Cardiac septum (tissue), 1 donor: ENCODE measurements at places on chromosomes 6 and 20. TPM values are rescaled to one million over a fixed set of nuclear protein-coding genes. Genes with fewer than 3 reads are reported as not detected.

The PAX1 gene
- 0.35 TPM for total RNA-seq

The FAM83C gene
- not detected for total RNA-seq

The TEAD3 gene
- total RNA-seq: 63.3 TPM

The MRPS26 gene
- 43.0 TPM for total RNA-seq

The AHCY gene
- 45.7 TPM for total RNA-seq

The MUC22 gene
- total RNA-seq: not detected

The DPPA5 gene
- not detected for total RNA-seq

The IRF4 gene
- 0.89 TPM for total RNA-seq

The PTGIS gene
- total RNA-seq: 37.6 TPM

DNA sequence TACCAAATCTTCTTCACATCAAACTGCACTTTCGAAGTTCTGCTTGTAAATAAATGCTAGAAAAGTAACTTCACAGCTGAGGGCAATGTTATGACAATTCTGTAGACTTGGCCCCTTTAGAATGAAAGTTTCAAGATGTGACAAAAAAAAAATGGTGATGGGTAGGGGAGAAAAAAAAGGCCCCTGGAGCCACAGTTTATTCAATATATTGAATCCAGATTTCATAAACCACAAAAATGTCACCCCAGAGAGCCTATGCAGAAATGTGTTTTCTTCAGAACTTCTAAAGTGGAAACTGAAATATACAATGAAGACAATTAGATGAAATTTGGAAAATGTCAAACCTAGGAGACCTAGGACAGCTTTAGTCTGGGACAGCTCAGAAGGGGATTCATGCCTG lies 143.1 kb downstream of the EDN3 start:
- DNase-seq: no peak

DNA sequence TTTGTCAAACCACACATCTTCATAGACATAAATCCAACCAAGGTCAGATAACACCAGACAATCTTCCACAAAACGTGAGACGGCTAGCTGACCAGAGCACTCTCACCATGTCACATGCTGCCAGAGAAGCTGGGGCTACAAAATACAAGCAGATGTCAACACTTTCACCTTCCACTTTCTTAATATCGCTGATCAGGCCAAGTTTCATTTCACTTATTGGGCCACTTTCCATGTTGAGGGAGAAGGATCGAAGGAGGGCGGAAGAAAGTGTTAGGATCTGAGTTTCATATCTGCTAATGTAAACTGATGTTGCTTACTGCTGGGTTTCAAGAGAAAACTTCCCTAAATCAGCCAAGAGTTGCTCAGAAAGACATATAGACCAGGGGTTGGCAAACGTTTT lies 177.0 kb upstream of the PRDM1 start:
- no peak for DNase-seq

GRCh38 chr20:41432746-41433145 lies 66.1 kb upstream of the EMILIN3 start:
- DNase-seq: no peak

- DNase-seq: peak; percentile 56
Measured at GRCh38 chr6:43113431-43114260, 37.5 kb downstream of the PTK7 start.

DNA sequence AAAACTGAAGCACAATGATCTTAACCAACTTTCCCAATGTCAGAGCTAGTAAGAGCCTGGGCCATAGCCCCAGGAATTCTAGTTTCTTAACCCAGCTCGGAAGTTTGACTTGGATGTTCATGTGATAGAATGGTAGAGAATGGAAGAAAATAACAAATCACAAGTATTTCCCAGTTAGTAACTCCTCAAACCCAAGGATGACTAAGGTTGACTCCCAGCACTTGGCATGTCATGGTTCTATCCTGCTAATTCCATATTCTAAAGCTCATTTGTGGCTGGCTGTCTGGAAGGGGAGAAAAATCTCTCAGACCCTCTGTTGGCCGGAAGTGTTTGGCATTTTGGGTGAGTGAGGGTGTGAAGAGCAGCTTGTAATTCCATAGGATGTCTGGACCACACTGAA lies 248.7 kb downstream of the RFPL4B start:
- no peak for DNase-seq

GRCh38 chr6:12761376-12762115 lies 45.0 kb downstream of the PHACTR1 start:
- DNase-seq: no peak

- DNase-seq: no peak
Measured at GRCh38 chr6:27608916-27609883, 136.3 kb upstream of the ZNF184 start.

- DNase-seq: no peak
Measured at GRCh38 chr6:150813993-150814359, 51.5 kb upstream of the MTHFD1L start.

DNA sequence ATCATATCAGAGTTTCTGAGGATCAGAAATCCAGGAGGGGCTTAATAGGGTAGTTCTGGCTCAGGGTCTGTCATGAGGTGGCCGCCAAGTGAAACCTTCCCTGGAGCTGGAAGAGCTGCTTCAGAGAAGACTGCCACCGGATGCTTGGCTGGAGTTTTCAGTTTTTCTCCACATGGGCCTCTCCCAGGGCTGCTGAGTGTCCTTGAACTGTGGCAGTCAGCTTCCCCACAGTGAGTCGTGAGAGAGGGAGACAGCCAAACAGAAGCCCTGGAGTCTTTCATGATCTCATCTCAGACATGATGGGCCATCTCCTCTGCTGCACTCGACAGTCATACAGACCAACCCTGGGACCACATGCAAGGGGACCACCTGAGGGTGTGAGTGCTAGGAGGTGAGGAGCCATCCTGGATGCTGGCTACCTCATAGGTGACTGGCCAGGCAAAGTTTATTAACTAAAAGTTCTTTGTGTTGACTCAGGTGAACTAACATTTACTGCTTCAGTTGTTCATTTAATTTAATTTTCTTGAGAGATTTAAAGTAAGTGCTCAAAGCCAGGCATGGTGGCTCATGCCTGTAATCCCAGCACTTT lies 71.5 kb downstream of the SHLD1 start:
- DNase-seq: no peak

DNA sequence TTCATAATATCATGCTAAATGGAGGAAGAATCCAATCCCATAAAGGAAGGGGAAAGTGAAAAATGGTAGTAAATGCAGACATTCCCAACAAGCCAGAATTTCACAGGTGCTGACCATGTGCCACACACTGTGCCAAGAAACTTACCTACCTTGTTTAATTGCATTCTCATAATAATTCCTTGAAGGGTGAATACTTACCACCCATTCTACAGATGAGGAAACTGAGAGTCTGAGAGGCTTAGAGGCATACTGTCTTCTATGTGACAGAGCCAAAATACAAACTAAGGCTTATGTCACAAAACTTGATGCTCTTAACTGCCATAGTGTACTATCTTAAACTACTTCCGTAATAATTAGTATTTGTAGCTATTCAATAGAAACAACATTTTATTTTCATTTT lies 454.7 kb downstream of the UTRN start:
- no peak for DNase-seq

DNA sequence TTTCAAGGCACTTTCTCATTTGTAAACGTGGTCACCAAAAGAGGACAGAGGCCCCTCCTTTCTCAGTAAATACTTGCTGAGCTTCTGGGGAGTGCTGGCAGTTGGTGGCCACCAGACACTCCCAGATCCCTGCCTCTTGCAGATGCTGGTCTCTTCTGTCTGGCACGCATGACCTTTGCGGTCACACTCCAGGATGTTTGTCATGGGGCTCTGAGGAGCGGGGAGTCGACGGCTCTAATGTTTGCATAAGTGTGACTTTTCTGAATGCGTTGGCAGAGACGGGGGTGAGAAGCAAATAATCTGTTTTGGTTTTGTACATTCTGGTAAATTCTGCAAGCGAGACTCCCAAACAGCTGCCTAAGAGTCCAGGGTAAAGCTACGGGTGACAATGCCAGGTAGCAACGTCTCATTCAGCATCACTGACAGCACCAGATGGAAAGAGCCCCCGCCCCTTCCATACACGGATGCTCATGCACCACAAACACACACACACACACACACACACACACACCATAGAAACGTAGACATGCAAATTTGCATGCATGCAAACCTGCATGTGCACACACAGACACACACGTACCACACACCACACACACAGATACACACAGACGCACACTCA lies 101.1 kb downstream of the YTHDF1 start:
- DNase-seq: no peak

DNA sequence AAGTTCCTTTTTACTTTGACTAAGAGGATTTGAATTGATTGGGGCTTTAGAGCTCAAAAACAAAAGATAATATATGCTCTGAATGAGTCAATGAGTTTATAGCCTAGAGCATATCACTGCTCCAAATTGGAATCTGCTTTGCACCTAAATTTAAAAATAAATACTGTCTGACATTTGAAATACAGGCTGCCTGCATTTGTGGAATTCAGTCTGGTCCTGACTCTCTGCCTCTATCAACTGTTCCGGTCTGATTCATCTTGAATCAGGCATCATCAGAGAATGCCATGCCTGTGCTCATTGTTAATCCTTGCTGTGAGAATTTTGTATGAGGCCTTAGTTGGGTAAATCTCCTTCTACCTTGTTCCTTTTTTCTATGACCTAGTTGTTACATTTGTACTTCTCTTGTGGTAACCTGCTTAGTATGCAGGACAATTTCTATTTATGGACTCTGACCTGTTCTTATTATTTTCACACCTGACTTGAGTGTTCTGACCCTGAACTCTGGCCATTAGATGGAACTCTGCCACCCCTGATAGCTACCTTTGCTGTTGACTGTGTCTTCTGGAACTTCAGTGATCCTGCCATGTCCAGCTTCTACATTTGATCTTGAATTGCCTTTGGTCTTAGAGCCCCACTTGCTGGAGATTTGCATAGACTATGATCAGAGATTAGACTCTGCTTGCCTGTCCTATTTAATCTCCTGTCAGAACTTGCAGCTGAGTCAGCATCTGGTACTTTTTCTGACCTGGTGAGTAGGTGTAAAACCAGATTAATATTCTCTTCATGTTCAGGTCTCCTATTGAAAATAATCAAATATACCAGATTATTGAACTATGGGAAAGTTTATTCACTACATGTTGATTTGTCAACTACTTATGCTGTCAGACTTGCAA lies 442.7 kb upstream of the HS3ST5 start:
- DNase-seq: no peak

DNA sequence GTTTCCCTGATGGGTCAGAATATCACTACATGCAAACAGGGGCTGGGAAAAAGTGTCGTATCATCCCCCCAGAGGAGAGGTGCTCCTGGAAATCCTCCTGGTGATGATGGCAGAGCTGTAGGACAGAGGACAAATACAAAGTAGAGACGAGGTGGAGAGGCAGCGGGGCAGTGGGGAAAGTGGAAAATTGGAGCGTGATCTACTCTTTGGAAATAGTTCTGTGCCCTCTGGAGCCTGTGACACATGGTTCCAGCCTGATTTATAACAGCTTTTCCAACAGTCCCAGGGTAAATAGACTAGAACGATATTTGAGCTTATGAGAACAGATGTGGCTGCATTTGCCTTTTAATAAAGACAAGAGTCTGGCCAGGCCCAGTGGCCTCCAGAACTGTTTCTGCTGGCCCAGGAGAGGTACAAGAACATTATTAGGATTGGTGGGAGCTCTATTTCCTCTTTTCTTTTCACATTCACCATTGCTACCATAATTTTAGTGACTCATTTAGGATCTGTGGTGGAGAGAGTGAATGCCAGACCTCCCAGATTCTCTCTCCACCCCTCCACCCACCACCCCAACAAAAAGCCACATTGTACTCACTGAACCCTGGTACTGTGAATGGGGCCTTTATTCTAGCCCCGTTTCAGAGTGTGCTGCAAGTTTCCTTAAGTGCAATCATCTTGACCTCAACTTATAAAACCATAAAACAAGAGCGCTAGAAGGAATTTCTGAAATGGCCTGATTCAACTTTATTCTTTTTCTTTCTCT lies 78.3 kb downstream of the BTBD3 start:
- no peak for DNase-seq

GRCh38 chr6:132742495-132742894 lies 15.2 kb downstream of the VNN2 start:
- no peak for DNase-seq
